ENCODE measurements at places on chromosomes 13 and 19.

GRCh38 chr19:20444202-20444885, 121.2 kb downstream of the ZNF737 start:
- no peak for DNase-seq

- DNase-seq = peak; percentile 7
These were observed 26.3 kb downstream of the CKM start for GRCh38 chr19:45296355-45296754.

GRCh38 chr19:35715981-35716800, 1.6 kb upstream of the KMT2B start:
- DNase-seq = no peak

- DNase-seq = no peak
These were observed 6.9 kb downstream of the PEAK3 start for GRCh38 chr19:2274931-2275535.

GRCh38 chr13:33362986-33363727, 77.6 kb upstream of the STARD13 start:
- DNase-seq = no peak

DNA sequence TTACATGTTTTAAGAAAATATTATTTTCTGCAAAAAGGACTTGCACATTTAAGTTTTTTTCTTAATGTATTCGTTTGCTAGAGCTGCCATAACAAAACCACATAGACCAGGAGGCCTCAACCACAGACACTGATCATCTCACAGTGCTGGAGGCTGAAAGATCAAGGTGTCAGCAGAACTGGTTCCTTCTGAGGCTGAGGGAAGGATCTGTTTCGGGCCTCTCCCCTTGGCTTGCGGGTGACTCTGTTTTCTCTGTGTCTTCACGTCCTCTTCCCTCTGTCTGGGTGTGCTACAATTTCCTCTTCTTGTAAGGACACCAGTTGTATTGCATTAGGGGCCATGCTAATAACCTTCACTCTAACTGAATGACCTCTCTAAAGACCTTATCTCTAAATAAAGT, 364.2 kb downstream of the IRS2 start:
- no peak for DNase-seq
